Fibroblast of upper back skin (primary cell): ENCODE measurements at places on chromosomes 12 and 14.

DNA sequence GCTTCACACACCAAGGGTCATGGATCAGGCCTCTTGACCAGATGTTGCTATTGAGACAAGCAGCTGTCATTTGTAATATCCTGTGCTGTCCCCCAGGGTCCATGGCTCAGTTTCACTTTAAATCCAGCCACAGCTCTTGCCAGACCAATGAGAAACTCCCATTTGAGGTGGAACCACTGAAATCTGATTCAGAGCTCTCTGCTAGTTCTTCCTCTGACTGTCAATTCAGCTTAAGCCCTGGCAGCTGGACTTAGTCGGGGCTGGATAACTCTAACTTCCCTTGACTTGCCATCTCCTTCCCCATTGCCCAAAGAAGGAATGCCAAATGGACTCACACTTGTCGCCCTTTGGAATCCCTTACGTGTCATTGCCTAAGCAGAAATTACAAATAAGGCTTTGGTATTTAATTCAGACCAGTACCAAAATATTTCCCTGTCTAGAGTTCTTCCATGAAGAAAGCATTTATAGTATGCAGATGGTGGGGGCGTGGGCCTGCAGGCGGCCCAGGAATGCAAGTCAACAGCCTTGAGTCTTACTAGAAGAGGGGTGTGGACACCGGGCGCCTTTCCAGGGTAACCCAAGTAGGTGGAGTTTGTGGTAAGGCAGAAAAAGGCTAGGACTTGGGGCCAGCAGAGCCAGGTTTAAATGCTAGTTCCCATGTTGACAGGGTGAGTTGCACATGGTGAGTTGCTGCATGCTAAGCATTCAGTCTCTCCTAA is 96.9 kb upstream of the TMPO start:
- peak; percentile 99 for DNase-seq

DNA sequence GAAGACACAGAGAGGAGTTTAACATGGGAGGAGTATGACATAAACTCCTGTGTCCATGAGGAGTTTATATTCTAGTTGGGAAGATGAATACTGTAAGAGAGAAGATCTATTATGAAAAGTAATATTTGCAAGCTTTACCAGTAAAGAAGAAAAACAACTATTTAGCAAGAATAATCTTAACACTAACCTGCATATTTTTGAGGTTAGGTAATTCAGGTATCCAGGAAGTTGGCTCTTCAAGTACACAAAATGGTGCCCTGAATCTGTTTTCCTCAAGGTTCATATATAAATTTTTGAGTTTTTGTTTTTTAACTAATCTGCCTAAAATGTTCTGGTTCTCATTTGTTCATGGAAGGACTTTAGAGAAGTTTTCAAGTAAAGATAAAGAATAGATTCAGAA is 33.9 kb upstream of the KCNMB4 start:
- DNase-seq, result no peak

DNA sequence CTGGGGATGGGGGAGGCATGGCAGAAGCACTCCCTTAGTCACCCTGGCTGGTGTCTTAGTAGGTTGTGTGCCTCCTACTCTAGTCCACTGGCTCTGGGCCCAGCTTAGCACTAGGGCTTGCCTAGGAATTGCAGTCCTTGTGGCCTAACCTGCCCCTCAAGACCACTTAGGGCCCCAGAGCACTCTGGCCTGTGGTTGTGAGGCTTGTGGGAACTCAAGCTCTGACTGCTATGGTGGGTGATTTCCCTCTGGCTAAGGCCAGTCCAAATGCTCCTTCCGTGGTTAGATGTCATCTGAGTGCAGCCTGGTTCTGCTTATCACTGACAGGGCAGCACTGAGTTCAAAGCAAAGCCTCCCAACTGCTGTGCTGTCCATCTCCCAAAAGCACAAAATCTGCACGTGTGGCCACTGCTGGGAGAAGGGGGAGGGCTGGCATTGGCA is 20.2 kb downstream of the FGD4 start:
- no peak for DNase-seq

DNA sequence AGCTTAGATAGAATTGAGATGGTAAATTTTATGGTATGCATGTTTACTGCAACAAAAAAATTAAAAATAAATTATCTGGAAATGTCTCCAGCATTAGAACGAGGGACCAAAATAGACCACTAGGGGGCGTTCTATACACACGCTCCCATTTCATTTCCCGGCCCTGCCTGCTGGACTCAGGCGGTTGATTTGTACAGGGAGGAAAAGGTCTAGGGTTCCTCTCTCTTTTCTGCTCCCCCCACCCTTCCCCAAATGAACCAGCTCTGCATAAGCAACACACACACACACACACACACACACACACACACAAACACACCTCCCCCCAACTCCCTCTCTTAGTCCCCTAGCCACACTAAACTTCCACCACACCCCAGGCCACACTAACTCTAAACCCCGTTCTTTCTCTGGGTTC is 7.8 kb upstream of the DTX1 start:
- DNase-seq, result peak; percentile 54
